Esophagus muscularis mucosa (tissue), 4 donors: ENCODE measurements at places on chromosomes 5 and 9. TPM values are rescaled to one million over a fixed set of nuclear protein-coding genes. Genes with fewer than 3 reads are reported as not detected.

The OR13D1 gene
- total RNA-seq = not detected

- peaks cover 17% of the 10 kb centered on the region for H3K36me3 ChIP-seq
- no peak for DNase-seq
Observed at GRCh38 chr9:81619353-81620001, 69.9 kb downstream of the TLE1 start.

GRCh38 chr5:60277941-60278340, 384.4 kb upstream of the PDE4D start:
- H3K36me3 ChIP-seq = no peaks in the 10 kb centered on the region
- no peaks in the 10 kb centered on the region for H3K27me3 ChIP-seq
- H3K4me3 ChIP-seq = no peak overlapping the region

GRCh38 chr5:42612750-42613366, 143.8 kb upstream of the CCDC152 start:
- no peak overlapping the region for H3K27ac ChIP-seq
- peaks cover 25% of the 10 kb centered on the region for H3K4me1 ChIP-seq
- DNase-seq = no peak
- no peaks in the 10 kb centered on the region for H3K36me3 ChIP-seq
- no peaks in the 10 kb centered on the region for H3K27me3 ChIP-seq

The ADAMTSL1 gene
- total RNA-seq = 172 TPM

The NEURL1B gene
- 34.1 TPM for total RNA-seq

DNA sequence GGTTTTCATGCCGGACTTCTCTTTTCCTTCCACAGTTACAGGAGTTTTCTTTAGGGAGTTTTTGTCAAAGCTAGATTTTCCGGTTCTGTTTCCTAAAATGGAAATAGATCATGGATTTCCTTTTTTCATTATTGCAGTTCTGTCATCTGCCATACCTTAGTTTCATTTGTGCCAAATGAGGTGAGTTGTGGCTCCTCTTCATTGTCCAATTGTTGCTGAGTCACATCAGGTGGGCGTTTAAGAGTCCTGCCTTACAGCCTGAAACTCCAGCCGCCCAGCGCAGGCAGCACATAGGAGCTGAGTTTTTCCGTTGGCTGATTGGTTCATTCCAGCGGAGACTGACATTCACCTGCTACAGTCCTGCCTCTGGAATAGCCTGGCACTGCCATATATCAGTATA, 14.1 kb downstream of the SLC25A25 start:
- peak overlapping the region; percentile 68 for H3K27ac ChIP-seq
- no peak for DNase-seq
- H3K27me3 ChIP-seq = no peaks in the 10 kb centered on the region
- H3K36me3 ChIP-seq = peaks cover 3% of the 10 kb centered on the region
- H3K4me1 ChIP-seq = peaks cover 59% of the 10 kb centered on the region

DNA sequence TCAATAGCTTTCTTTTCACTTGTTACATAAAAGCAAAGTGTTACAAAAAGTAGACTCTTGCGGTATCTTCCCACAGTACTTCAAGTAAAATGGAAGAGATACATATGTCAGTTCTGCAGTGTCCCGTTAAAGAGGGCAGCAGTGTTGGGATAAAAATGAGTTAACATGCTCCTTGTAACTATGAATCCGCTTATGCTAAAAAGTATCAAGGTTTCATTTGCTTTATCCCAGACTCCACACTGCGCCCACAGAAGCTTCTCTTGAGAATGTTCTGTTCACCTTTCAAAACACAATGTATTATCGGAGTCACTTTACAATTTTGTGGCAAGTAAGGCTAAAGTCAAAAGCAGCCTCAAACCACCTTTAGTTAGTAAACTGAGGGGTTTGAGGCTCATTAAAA, 790 bp downstream of the PTAR1 start:
- H3K36me3 ChIP-seq = no peaks in the 10 kb centered on the region
- peak overlapping the region; percentile 96 for H3K27ac ChIP-seq
- H3K4me1 ChIP-seq = peaks cover 36% of the 10 kb centered on the region
- no peaks in the 10 kb centered on the region for H3K27me3 ChIP-seq

DNA sequence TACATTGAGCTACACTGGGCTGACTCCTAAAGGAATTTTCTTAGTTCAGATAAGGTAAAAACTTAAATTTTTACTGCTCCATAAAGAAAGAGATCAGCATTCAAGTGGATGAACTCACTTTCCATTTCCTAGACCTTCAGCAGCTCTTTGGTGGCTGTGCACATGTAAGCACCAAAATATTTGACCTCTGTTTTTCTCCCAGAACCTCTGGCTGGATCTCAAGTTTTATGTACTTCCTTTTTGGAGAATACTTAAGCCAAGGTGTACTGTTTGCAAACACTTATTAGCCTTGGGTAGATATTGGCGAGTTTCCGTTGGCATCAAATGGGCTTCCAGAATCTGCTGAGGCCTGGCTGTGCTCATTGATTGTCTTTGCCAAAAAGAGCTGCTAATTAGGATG, 10.3 kb downstream of the TNC start:
- peak overlapping the region; percentile 68 for H3K27ac ChIP-seq
- no peak for DNase-seq
- H3K4me3 ChIP-seq = no peak overlapping the region
- H3K27me3 ChIP-seq = no peaks in the 10 kb centered on the region
- H3K4me1 ChIP-seq = peaks cover 80% of the 10 kb centered on the region
- peaks cover 4% of the 10 kb centered on the region for H3K36me3 ChIP-seq

The C9orf153 gene
- 0.46 TPM for total RNA-seq

GRCh38 chr9:105291422-105291859, 47.0 kb downstream of the SLC44A1 start:
- H3K4me1 ChIP-seq = peaks cover 29% of the 10 kb centered on the region
- no peak for DNase-seq
- H3K27me3 ChIP-seq = no peaks in the 10 kb centered on the region
- H3K27ac ChIP-seq = no peak overlapping the region

The CDC20B gene
- not detected for total RNA-seq

DNA sequence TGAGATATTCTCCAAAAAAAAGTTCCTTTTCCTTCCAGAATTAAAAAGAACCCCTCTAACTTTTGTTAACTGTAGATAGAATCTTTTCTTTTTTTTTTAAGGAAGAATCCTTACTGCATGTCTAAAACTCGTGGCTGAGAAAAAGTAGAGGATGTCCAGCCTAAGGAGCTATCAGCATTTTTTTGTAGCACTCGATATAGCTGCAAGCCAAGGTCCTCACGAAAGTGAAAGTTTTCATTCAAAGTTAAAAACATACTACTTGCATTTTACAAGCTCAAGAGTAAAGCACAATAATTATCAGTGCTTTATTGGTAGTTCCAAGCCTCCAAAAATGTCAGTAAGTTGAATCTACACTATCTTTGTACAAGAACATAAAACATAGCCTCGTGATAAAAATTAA, 28.7 kb upstream of the ZSWIM6 start:
- H3K4me3 ChIP-seq = no peak overlapping the region
- DNase-seq = no peak
- H3K4me1 ChIP-seq = peaks cover 54% of the 10 kb centered on the region

The C5orf58 gene
- total RNA-seq = not detected

DNA sequence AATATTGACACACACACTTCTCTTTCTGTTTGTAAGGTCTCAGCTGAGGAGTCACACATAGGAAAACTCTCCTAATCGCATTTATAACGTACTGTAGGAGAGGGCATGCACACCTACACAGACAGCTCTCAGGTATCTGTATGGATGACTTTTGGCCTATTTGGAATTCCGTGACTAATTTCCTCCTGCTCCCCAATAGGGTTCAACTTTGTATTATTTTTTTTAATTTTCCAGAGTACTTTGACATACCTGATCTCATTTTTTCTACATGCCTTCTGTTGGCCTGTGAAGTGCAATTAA, 195.9 kb downstream of the ARHGAP26 start:
- H3K27ac ChIP-seq = no peak overlapping the region
- no peaks in the 10 kb centered on the region for H3K36me3 ChIP-seq
- H3K4me3 ChIP-seq = no peak overlapping the region
- H3K4me1 ChIP-seq = no peaks in the 10 kb centered on the region

DNA sequence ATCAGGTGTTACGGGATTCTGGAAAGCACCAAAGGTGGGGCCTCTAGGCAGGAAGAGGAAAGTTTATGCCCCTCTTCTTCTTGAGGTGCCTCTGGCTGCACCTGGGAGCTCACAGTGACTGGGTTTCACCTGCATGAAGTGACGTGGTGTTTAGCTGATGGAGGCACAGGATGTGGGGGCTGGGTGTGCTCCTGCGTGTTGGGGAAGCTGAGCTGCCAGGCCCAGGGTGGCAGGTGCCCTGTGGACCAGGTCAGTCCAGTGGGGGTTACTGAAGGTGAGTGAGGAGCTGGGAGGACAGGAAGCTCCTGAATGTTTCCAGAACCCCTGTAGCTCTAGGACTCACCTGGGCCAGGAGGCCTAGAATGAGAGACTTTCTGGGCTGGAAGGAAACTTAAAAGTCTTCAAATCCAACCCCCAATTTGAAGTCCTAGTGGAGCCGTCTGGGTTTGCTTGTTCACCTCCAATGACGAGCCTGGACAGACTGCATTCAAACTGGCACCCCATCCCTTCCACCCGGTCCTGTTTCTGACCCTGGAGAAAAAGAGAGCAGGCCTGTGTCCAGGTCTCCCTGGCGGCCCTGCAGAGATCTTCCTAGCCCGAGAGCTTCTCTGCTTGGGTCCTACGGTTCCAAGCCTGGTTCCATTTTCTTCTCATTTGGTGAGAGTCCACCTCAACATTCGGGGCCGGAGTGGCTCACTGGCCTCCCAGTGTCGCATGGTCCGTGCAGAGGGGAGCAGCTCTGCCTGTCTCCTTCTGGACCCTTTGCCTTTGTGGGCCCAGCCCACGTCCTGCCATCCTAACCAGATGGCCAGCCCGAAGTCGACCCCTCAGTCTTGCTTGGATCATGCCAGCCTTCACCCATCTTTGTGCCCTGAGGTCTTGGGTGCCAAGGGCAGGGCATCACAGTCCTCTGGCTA, 22.3 kb downstream of the TRAF1 start:
- H3K27ac ChIP-seq = no peak overlapping the region
- no peaks in the 10 kb centered on the region for H3K27me3 ChIP-seq
- H3K4me3 ChIP-seq = no peak overlapping the region
- no peaks in the 10 kb centered on the region for H3K4me1 ChIP-seq
- no peak for DNase-seq
- H3K36me3 ChIP-seq = no peaks in the 10 kb centered on the region

GRCh38 chr9:73118898-73119554, 32.6 kb upstream of the ANXA1 start:
- no peaks in the 10 kb centered on the region for H3K27me3 ChIP-seq
- H3K4me3 ChIP-seq = no peak overlapping the region
- H3K27ac ChIP-seq = no peak overlapping the region
- no peaks in the 10 kb centered on the region for H3K36me3 ChIP-seq

The SH2D3C gene
- total RNA-seq = 11.3 TPM

GRCh38 chr9:124267271-124267807, 9.6 kb downstream of the NEK6 start:
- H3K27ac ChIP-seq = peak overlapping the region; percentile 59
- H3K4me3 ChIP-seq = no peak overlapping the region
- DNase-seq = no peak
- H3K27me3 ChIP-seq = no peaks in the 10 kb centered on the region
- peaks cover 15% of the 10 kb centered on the region for H3K36me3 ChIP-seq

- H3K27me3 ChIP-seq = no peaks in the 10 kb centered on the region
- no peaks in the 10 kb centered on the region for H3K36me3 ChIP-seq
- no peak for DNase-seq
- peak overlapping the region; percentile 63 for H3K27ac ChIP-seq
Observed at GRCh38 chr9:114249424-114250234, 73.3 kb upstream of the ORM1 start.

The MACIR gene
- 9.9 TPM for total RNA-seq

The TSLP gene
- 2.9 TPM for total RNA-seq

DNA sequence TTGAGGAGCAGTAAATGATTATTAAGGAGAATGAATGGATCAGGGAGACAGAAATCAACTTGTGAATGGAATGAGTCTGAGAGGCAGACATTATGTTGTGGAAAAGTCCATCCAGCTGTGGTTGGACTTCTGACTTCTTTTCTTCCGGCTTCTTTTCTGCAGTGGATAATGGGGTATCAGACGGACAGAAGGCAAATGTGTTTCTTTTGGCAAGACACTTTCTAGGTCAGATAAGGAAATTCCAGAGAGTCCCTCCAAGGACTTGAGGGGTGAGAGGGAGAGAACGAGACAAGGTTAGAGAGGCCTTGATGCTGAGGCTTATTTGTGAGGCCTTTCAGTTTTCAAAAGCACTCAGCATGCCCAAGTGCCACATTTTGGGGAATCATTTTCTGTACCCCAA, 17.1 kb upstream of the GRHPR start:
- H3K27ac ChIP-seq = no peak overlapping the region
- H3K4me3 ChIP-seq = no peak overlapping the region
- DNase-seq = no peak
- no peaks in the 10 kb centered on the region for H3K4me1 ChIP-seq
- no peaks in the 10 kb centered on the region for H3K27me3 ChIP-seq

- no peaks in the 10 kb centered on the region for H3K4me1 ChIP-seq
- no peaks in the 10 kb centered on the region for H3K36me3 ChIP-seq
- H3K4me3 ChIP-seq = no peak overlapping the region
- H3K27me3 ChIP-seq = no peaks in the 10 kb centered on the region
- DNase-seq = no peak
Observed at GRCh38 chr9:1200847-1201251, 150.7 kb downstream of the DMRT2 start.

The UNC13B gene
- total RNA-seq = 30.7 TPM

The PIP5K1B gene
- total RNA-seq = 1.7 TPM

DNA sequence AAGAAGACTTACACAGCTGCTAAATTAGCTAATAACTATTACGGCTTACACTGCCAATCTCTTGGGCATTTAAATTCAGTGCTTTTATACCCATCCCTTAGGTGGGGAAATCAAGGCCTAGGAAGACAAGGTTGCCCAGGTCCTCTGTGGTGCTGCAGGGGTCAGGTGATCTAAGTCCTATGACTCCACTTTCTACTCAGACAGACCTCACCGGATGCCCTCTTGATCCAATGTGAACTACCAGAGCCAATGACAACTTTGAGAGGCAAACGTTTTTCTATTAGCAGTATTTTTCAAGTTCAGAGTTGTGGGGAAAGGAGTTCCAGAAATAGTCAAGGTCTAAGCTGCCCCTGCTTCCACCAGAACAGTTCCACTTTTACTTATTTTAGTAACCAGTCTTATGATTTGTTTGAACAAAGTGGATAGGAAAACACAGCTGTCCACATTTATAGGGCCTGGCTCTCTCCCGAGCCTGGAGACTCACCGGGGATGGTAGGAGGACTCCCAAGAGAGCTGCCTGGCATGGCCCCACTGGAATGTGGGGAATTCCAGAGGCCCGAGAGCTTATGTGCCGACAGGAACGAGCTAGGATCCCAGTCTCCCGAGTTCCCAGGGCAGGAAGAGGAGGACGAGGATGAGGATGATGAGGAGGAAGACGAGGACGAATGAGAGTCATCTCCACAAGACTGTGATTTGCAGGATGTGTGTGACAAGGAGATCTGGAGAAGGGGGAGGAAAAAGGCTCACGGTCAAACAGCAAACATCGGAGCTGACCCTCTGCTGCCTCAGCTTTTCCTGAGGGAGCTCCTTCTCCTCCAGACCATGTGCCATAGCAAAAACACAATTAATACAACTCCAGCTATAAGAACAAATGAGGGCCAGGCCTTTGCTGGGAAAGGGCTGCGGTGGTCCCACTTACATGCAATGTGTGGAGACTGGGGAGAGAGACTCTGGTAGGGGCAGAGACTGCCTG, 16.7 kb downstream of the FAM193B start:
- no peak for DNase-seq
- peaks cover 63% of the 10 kb centered on the region for H3K4me1 ChIP-seq
- peaks cover 3% of the 10 kb centered on the region for H3K36me3 ChIP-seq
- peak overlapping the region; percentile 82 for H3K27ac ChIP-seq

The FOXD4L5 gene
- total RNA-seq = not detected

GRCh38 chr5:33148076-33148513, 292.7 kb upstream of the TARS1 start:
- no peak overlapping the region for H3K4me3 ChIP-seq
- DNase-seq = no peak
- H3K27me3 ChIP-seq = no peaks in the 10 kb centered on the region
- H3K36me3 ChIP-seq = no peaks in the 10 kb centered on the region
- H3K4me1 ChIP-seq = no peaks in the 10 kb centered on the region
